ENCODE measurements at places on chromosomes 11 and 22. TPM values are rescaled to one million over a fixed set of nuclear protein-coding genes. Genes with fewer than 3 reads are reported as not detected.
A peak's percentile ranks its signal among the peaks of the same experiment; 100 is the strongest.

GRCh38 chr22:29569011-29569678 lies 11.8 kb downstream of the NIPSNAP1 start:
- DNase-seq: no peak
- no peaks in the 10 kb centered on the region for H3K4me1 ChIP-seq
- peaks cover 6% of the 10 kb centered on the region for H3K36me3 ChIP-seq
- H3K27ac ChIP-seq: no peak overlapping the region
- H3K4me3 ChIP-seq: no peak overlapping the region

DNA sequence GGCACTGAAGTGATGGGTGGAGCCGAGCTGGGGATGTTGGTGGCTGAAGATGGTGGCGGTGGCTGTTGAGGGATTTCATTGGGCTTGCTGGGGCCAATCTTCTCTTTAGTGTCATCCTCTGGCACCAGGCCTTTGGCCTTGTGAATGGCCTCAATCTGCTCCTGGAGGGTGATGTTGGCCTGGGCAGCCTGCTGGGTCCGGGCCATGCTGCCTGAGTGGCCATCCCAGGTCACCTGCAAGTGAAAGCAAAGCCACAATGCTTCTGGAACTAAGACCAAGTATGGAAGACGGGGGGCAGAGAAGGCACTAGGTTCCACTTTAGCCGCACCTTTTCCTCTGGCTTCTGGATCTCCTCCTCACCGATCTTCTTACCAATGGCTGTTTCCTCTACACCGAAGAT lies 12.1 kb upstream of the TBC1D10A start:
- H3K4me3 ChIP-seq: no peak overlapping the region
- no peak overlapping the region for H3K27ac ChIP-seq
- H3K36me3 ChIP-seq: peaks cover 63% of the 10 kb centered on the region
- H3K27me3 ChIP-seq: no peaks in the 10 kb centered on the region

The CCDC90B gene
- total RNA-seq: 55.3 TPM

GRCh38 chr11:97033178-97033577 lies 643.4 kb downstream of the JRKL start:
- H3K4me1 ChIP-seq: no peaks in the 10 kb centered on the region
- no peak overlapping the region for H3K27ac ChIP-seq
- H3K27me3 ChIP-seq: peaks cover 2% of the 10 kb centered on the region

- H3K4me3 ChIP-seq: peak overlapping the region; percentile 83
- peaks cover 3% of the 10 kb centered on the region for H3K36me3 ChIP-seq
- peak overlapping the region; percentile 90 for H3K27ac ChIP-seq
These were observed 3.0 kb downstream of the SMTN start for GRCh38 chr22:31083923-31084810.

DNA sequence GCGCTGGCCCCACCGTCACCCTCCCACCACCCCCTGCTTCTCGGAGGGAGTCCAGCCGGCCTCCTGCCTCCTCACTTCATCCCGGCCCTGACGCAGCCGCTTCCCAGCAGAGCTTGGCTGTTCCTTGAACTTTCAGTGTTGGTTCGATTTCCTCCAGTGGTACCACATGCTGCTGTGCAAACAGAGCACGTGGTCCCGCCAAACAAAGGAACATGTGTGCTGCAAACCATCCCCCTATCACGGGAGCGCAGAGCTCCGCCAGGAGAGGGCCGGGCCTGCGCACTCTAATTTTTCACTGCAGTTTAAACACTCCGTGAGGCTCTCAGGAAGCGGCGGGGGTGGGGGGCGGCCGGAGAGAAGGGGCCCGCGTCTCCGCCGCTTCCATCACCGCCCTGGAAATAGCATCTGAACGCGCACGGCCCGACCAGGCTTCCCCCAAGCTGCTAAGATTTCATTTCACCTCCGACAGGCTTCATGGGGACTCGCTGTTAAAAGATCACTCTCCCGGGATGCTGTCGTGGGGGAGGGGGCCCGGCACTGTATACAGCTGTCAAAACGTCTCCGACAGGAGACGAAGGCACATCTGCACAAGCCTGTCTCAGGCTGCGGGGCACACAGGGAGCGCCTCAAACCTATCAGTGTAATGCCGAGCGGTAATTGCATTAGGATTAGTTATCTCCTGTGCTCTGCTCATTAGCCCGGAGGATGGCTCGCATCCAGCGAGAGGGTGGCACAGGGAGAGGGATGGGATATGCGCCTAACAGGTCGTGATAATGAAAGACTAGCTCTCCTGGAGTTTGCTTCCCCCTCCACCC lies 269.9 kb upstream of the SORL1-AS1 start:
- no peaks in the 10 kb centered on the region for H3K36me3 ChIP-seq
- no peak for DNase-seq
- peak overlapping the region; percentile 79 for H3K4me3 ChIP-seq
- no peaks in the 10 kb centered on the region for H3K27me3 ChIP-seq

The PEX16 gene
- 17.5 TPM for total RNA-seq

DNA sequence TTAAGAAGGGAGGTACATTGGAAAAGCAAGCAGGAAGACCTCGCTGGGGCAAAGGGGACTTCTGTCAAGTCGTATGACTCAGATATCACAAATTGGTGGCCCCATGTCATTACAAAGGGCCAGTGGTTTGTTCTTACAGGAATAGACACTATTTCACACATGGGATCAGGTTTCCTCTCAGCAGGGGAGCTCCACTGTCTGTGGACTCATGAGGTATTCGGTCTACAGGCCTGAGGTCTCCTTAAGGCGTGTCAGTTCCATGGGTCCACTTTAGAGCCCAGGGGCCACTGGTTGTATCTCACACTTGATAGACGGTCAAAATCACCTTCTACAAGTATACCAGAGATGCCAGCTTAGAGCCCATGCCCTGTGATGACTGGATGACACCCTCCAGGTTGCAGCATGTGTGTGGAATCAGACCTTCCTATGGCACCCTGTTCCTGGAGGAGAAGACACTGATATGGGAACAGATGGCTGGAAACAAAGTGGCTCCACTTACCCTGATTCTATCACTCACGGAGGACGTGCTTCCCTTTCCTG lies 288.1 kb upstream of the B3GAT1 start:
- DNase-seq: no peak
- no peaks in the 10 kb centered on the region for H3K36me3 ChIP-seq
- H3K4me1 ChIP-seq: no peaks in the 10 kb centered on the region
- H3K27me3 ChIP-seq: peaks cover 16% of the 10 kb centered on the region
- H3K4me3 ChIP-seq: no peak overlapping the region

GRCh38 chr11:132335311-132335710 lies 964.9 kb downstream of the NTM start:
- no peaks in the 10 kb centered on the region for H3K27me3 ChIP-seq
- H3K36me3 ChIP-seq: peaks cover 5% of the 10 kb centered on the region
- DNase-seq: no peak
- H3K4me1 ChIP-seq: no peaks in the 10 kb centered on the region

The BIK gene
- not detected for total RNA-seq

The HPX gene
- total RNA-seq: 3.8 TPM

The RAB36 gene
- total RNA-seq: 2.9 TPM

DNA sequence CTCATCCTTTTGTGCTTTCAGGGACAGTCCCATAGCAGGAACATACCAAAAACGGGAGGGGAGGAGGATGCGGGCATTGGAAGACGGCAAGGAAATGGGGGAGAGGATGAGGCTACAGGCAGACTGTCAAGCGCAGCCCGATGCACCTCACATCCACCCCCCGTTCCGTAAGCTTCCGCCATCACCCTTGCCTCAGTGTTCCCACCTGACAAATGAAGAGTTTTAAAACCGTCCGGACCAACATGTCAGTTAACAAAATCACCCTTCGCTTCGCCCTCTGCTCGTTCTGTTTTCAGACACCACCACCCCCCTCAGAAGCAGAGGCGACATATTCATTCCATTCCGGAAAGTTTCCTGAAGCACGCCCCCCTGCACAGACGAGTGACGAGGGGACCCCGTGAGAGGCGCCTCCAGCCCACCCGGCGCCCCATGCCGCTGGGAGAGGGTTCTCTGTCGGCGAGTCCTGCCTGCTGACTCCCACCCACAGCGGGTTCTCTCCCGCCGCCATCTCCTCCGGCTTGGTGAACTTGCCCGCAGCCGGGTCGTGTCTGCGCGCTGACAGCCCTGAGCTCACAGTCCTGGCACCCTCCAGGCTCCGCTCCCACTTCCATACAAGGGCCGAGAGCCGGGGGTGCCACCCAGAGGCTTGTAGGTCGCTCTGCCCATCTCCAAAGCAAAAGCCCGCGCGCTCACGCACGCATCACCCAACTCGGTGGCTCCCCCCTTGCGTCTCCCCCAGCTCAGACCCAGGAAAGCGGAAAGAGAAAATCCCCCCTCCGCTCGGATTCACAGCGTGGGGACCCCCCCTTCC lies 1.5 kb downstream of the IGSF9B start:
- peaks cover 53% of the 10 kb centered on the region for H3K4me1 ChIP-seq
- DNase-seq: no peak
- peaks cover 30% of the 10 kb centered on the region for H3K27me3 ChIP-seq
- H3K36me3 ChIP-seq: no peaks in the 10 kb centered on the region
- peak overlapping the region; percentile 77 for H3K4me3 ChIP-seq

The BRD1 gene
- total RNA-seq: 29.5 TPM

All from chondrocyte (in vitro differentiated cells).